ENCODE measurements at places on chromosomes 5 and 9.

- DNase-seq = no peak
Observed at GRCh38 chr5:26847041-26847736, 191.2 kb downstream of the CDH9 start.

DNA sequence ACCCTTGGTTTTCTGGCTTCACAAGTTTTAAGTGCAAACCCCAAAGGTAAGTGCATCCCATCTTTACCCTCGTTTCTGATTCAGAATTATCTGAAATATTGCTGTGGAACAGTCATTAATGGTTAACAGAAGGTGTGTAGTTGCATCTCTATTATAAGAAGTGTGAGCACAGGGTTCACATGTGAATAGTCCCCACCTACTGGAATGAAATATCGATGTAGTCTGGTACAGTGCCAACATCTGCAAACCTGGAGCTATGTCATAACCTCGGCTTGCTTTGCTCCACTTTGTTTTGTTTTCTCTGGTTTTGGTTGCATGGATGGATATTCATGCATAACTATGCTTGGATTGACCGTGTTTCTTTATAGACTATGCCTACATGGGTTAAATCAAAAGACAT, 12.6 kb downstream of the HTR4 start:
- DNase-seq = no peak

GRCh38 chr5:78295035-78295961, 800 bp upstream of the AP3B1 start:
- DNase-seq = peak; percentile 7

DNA sequence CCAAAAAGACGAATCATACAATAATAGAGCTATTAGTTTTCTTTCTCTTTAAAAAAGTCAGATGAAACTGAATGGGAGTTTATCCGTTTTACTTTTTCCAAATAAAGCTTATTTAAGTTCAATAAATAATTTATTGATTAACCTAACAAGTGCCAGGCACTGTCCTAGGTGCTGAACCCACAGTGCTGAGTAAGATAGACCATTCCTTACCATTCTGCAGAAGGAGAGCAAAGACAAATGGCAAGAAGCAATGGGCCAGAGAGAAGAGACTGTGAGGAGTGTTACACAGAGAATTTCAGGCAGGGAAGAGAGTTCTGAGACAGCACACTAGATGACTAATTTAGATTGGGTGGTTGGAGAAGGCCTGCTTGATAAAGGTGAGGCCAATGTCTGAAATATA, 127.2 kb downstream of the AUH start:
- no peak for DNase-seq

GRCh38 chr5:135423846-135424168, 23.3 kb downstream of the DCANP1 start:
- no peak for DNase-seq
